Activated CD4-positive, alpha-beta T cell treated with anti-CD3 and anti-CD28 coated beads, Interleukin-2, amount 10 ng/mL, durations not matched to agents 24 days and 14 days (primary cell): ENCODE measurements at places on chromosomes 6 and 20.

GRCh38 chr20:21505810-21506530 lies 7.9 kb downstream of the NKX2-2 start:
- peak; percentile 91 for DNase-seq

- no peak for DNase-seq
Measured at GRCh38 chr20:51487565-51488268, 54.8 kb downstream of the NFATC2 start.

- no peak for DNase-seq
Measured at GRCh38 chr20:57543754-57544153, 17.2 kb upstream of the PCK1 start.

DNA sequence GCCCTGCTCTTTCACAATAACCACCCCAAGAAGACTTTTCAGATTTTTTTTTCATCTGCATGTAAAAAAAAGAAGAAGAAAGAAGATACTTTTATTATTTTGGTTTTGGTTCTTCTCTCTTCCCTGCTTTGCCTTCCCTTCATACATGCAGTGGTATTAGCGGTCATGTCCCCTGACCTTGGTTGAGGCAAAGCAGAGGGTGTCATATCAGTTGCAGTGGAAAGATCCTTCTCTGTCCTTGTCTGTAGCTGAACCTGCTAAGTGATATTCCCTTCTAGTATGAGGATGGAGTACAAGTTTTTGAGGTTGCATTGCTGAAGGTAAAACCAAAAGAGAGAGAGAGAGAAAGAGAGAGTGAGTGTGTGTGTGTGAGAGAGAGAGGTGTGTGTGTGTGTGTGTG lies 345.7 kb downstream of the UTRN start:
- DNase-seq = no peak

GRCh38 chr6:153392156-153392555 lies 261.1 kb upstream of the RGS17 start:
- no peak for DNase-seq

DNA sequence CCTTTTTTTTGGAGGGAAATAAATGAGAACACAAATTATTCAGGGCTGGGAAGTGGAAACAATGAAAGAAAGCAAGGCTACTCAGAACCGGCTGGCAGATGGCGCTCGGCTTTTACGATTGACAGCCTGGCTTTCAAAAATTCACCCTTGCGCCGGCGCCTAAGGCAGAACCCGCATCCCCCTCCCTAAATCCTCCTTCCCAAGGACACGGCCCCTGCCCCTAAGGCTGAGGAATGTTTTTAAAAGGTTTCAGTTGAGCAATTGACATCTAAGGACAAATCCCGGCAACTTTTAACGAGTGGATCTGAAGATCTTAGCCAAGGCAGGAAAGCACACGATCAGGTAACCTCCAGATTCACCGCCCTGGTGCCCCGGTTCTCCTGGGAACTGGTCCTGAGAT lies 16.3 kb downstream of the GNAS start:
- DNase-seq = no peak

DNA sequence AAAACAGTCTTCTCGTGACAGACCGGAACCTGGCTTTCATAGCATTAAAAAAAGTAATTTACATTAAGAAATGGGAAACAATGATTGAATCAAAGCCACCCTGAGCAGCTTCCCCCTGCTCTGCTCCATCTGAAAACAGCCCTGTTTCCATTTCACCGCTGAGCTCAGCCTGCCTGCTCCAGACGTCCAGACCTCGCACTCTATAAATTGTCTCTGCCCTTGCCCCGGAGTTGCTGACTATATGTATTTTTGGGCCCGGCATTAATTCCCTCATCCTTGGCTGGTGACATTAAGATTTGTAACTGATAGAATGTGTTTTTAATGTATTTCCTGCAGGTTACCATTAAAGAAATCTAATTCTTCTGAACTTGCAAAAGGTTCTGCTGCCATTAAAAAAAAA lies 22.7 kb upstream of the TCP11 start:
- no peak for DNase-seq

GRCh38 chr6:166545156-166546034 lies 41.1 kb downstream of the RAMACL start:
- DNase-seq = no peak

DNA sequence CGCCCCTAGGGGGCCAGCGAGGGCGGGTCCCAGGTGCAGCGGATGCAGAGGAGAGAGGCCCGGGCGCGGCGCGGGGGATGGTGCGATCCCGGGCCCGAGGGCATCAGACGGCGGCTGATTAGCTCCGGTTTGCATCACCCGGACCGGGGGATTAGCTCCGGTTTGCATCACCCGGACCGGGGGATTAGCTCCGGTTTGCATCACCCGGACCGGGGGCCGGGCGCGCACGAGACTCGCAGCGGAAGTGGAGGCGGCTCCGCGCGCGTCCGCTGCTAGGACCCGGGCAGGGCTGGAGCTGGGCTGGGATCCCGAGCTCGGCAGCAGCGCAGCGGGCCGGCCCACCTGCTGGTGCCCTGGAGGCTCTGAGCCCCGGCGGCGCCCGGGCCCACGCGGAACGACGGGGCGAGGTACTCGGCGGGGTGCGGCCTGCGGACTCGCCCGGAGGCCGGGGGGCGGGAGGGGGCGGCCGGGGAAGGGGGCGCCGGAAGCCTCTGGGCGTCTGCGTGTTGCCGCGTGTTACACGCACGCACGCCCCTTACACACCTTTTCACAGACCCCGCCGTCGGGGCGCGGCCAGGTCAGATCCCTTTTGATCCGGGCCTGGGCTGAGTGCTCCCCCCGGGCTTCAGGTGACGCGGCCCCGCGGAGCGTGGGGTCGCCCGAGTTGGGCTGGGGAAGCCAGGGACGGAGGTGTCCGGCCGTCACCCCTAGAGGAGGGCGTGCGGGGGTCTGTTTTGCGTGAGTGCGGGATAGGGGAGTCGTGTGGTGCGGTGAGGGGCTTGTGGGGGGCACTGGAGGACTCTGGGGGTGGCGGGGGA lies 412 bp downstream of the TRIB3 start:
- peak; percentile 91 for DNase-seq

- no peak for DNase-seq
Measured at GRCh38 chr6:31966997-31967925, 4.7 kb downstream of the DXO start.

GRCh38 chr20:53636540-53637097 lies 43.0 kb upstream of the ZNF217 start:
- DNase-seq = no peak

DNA sequence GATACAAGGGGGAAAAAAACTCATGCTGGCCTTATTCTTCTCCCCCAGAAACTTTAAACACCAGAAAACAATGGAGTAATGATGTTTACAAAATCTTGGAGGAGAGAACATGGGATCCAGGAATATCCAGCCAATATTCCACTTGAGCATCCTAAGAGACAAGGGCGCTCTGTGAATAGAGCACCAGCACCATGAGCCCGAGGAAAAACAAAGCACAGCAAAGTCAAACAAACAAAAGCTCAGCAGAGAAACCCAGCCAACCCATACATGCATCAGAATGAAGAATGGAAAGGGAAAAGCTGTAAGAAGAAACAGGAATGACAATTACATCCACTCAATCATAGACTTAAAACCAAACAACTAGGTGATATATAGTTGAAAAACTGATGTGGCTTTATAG lies 4.6 kb upstream of the NAA20 start:
- no peak for DNase-seq

- peak; percentile 77 for DNase-seq
Measured at GRCh38 chr6:150395388-150396009, 26.7 kb downstream of the IYD start.

GRCh38 chr6:73854998-73855718 lies 159.2 kb downstream of the CD109 start:
- DNase-seq = peak; percentile 77

- DNase-seq = no peak
Measured at GRCh38 chr6:13807696-13808095, 6.7 kb downstream of the MCUR1 start.

DNA sequence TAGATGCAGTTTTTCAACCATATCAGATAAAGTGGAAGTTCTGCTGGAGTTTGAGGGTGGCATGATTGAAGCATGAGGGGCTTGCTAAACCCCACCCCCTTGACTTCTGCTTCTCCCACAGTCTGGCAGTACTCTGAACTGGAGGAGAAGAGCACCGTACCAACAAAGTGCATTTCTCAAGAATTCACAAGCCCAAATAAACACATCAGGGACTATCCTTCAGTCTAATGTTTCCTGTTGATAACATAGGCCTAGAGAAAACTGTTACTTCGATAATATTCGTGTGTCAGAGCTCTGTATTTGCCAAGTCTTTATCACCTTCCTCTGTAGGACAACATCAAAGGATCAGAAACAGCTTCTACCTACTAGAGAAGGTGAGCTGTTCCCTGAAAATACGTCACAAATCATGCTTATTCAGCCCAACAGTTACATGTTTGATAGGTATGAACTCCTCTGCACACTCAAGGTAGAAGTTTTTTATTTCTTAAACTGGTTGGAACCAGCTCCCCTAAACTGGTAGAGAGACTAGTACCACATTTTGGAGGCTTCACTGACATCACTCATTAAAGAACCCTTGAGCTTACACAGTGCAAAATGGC lies 153.2 kb upstream of the PRND start:
- no peak for DNase-seq

DNA sequence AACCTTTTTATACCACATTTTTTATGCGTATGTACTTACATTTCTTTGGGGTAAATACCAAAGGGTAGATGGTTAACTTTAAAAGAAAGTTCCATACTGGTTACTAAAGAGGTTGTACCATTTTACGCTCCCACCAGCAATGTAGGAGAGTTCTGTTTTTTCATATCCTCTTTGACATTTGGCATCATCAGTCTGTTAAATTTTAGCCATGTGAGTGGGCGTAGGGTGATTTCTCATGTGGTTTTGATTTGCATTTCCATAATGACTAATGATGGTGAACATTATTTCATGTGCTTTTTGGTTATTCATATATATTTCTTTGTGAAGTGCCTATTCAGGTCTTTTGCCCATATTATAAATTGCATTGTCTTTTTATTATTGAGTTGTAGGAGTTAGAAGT lies 194.2 kb downstream of the PRL start:
- DNase-seq = no peak
